ENCODE measurements at places on chromosomes 13 and 19. TPM values are rescaled to one million over a fixed set of nuclear protein-coding genes. Genes with fewer than 3 reads are reported as not detected.

GRCh38 chr19:36013280-36014011 lies 567 bp downstream of the ALKBH6 start:
- no peak for DNase-seq

Gene DKKL1
- 1.2 TPM for total RNA-seq

- no peak for DNase-seq
Measured at GRCh38 chr19:46033401-46033800, 7.4 kb downstream of the IGFL4 start.

DNA sequence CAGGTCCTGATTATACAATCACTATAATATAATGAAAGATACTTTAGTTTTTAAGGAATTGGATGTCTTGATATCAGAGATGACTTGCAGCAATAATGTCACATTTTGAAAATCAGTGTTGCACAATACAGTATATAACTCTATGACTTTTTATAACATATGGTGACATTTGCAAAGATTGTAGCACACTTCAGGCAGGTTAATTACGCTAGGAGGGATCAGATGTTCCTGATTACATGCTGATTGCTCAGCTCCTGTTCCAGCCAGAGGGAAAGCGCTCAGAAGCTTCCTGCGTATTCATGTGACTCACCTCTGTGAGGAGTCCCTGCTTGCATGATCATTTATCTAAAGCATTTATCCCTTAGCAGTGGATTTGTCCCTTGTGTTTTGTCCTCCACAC lies 265.6 kb downstream of the GPC5 start:
- DNase-seq, result no peak

Gene CEACAM8
- under 0.01 TPM for total RNA-seq

- DNase-seq, result no peak
Measured at GRCh38 chr13:27174766-27175455, 3.3 kb upstream of the USP12 start.

DNA sequence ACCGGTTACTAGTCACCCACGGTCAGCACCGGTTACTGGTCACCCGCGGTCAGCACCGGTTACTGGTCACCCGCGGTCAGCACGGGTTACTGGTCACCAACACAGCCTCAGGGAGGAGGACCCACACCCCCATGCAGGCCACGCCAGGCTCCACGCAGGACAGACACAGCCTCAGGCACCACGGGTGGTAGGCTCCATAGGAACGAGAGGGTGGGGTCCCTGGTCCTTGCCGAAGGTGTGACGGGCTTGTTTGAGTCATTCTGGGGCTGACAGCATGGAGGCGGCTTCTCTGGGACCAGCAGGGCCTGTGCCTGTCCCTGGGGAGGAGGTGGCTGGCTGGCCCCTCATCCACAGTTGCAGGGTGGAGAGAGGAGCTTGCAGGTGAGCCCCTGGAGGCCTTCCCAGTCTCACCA lies 122.8 kb upstream of the SOX1 start:
- DNase-seq, result no peak

- no peak for DNase-seq
Measured at GRCh38 chr19:30498707-30499106, 126.5 kb downstream of the ZNF536 start.

DNA sequence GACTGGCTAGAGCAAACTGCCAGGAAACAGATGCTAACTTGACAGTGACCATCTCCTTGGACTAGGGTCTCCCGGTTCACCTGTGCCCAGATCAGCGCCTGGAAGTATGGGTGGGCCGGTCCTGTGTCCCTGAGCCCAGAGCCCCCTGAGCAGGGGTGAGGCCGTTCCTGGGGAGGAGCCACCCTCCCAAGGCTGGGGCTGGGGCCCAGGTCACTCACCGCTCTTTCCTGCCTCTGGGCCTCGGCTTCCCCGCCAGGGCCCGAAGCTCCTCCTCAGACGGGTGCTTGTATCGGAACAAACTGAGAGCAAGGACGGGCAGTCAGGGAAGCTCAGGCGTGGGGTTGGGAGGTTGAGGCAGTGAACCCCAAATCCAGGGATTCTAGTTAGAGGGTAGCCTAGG lies 5.4 kb downstream of the TMEM161A start:
- DNase-seq, result no peak

Gene PGLYRP2
- not detected for total RNA-seq

DNA sequence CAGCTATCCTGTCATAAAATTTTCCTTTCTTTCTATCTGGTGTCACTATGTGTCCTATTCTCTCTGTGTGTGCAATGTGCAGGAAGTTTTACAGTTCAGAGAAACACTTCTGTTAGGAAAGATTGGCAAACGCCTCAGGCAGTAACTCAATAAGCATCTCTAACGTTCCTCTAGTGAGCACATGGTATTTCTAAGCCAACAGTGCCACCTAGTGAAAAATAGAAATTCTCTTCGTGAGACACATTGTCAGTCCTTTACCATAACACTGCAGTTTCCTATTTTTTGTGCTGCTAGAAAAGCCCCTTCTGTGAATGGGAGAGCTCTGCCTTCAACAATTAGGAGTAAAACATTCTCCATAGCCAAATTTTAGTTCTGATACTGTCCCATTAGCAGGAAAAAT lies 50.7 kb downstream of the ZNF723 start:
- peak; percentile 19 for DNase-seq

- no peak for DNase-seq
Measured at GRCh38 chr13:78398743-78399410, 204.5 kb downstream of the POU4F1 start.

GRCh38 chr13:43572656-43573360 lies 214.0 kb downstream of the ENOX1 start:
- DNase-seq, result no peak

DNA sequence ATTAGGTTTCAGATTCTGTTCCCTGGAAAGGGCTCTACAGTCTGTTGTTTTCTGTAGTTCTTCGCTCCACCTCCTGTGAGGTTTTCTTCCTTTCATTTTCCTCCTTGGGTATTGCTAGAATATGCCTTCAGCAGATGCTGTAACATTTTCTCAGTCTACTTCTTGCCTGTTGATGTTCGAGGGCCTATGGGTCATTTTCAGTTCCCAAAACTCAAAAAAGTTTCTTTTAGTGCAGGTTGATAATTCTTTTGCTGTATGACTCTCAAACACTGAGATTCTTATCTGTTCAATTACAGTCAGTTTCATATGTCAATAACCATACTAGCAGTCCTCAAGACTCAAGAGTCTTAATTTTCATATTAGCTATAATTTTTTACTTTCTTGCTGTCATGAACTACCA lies 268.3 kb downstream of the RFC3 start:
- DNase-seq, result no peak

Gene RAB3D
- 21.6 TPM for total RNA-seq

DNA sequence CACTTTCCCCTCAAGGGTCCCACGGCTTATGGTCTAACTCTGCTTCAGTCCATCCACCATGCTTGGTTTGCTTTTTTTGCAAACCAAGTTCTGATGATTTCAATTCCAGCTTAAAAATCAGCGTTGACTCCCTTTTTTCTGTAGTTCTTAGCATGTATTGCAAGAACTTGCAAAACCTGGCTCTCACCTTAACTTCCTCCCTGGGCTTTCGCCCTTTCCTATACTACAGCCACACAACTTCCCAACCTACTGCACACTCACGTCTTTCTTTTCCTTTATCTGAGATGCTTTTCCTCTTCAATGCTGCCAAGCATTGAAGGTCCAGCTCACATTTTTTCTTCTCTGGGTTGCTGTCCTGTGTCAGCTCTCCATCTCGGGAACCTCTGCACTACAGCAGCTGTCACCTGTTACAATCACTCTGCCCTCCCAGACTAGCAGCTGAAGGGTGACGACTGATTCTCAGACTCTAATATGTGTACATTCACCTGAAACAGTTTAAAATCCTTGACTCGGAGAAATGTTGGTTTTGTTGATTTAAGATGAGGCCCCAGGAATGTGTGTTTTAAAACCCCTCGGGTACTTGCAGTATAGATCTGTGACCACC lies 143.7 kb downstream of the FREM2 start:
- DNase-seq, result no peak

Gene TSHZ3
- 22.8 TPM for total RNA-seq

Gene KASH5
- total RNA-seq, result not detected

Gene LIM2
- total RNA-seq, result not detected

- DNase-seq, result no peak
Measured at GRCh38 chr13:97001636-97002035, 7.4 kb upstream of the OXGR1 start.

DNA sequence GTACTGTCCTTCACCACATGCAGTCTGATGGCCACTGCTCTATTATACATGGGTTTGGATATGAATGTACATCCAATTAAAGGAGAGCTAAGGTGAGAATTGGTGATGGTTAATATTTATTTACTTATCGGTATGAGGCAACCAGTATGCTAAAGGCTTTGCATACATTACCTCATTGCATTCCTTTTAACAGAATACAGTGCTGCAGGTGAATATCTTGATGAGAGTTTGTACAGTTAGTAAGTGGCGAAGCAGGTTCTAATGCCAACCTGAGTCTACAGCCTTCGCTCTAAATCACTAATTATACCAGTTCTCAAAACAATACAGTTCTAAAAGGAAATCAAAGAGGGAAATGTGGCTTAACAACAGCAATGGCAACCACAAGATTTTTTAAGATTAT lies 284.1 kb downstream of the ITGBL1 start:
- DNase-seq, result no peak

Gene SARS2
- total RNA-seq, result 6.9 TPM

DNA sequence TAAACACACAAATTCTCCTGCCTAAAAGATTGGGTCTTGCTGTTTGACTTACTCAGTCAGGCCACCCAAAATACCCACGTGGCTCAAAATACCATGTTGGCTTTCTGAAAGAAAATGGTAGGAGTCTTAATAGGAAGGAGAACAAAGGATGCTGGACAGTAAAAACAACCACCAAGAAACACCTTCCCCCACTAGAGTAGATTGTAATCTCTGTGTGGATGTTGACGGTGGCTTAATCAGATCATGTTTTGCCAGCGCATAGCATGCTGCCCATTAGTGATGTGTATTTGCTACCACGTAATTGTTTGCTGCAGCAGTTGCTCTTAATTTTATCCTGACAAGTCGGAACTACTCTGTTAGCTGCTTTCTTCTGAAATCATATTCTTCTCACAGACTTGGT lies 1229.3 kb upstream of the SLC10A2 start:
- no peak for DNase-seq

Gene TMPRSS9
- total RNA-seq, result 0.41 TPM

- peak; percentile 87 for DNase-seq
Measured at GRCh38 chr19:50333737-50334617, 4.8 kb upstream of the KCNC3 start.

DNA sequence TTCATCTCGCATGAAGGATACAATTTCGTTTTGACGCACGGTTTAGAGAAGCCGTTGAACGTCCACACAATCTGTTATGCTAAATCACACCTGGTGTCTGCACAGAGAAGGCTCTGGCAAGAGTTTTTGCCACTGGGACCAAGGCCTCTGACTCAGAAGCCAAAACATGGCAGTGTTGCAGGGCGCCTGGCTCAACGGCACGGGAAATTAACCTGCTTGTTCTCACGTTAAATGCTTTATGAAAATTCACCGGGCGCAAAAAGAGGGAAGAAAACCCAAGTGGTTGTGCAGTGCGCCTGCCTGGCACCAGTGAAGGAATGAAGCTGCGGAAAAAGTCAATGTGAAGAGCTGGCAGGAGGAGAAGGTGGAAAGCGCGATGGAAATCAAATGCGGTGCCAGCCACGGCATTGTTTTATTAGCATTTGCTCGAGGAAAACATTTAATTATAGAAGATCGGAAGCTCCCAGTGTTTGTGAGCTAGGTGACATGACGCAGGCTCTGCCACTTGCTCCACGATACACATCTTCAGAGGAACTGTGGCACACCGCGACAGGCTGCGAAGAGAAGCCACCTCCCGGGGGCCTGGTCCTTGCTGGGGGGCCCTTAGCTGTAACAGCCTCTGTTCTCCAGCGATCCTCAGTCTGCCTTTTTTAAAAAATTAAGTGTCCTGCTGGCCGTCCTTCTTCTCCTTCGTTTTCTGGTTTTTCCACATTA lies 126.2 kb downstream of the ZIC5 start:
- no peak for DNase-seq

- DNase-seq, result no peak
Measured at GRCh38 chr19:14542711-14543328, 13.4 kb downstream of the TECR start.

GRCh38 chr13:42348576-42348975 lies 76.6 kb downstream of the AKAP11 start:
- DNase-seq, result no peak

GRCh38 chr13:73057284-73058063 lies 1.3 kb upstream of the KLF5 start:
- DNase-seq, result no peak

GRCh38 chr19:58024661-58025060 lies 9.2 kb upstream of the ZSCAN1 start:
- no peak for DNase-seq

Gene C19orf38
- total RNA-seq, result 0.82 TPM

Gene KMT2B
- 3.7 TPM for total RNA-seq

Gene HSPB6
- total RNA-seq, result under 0.01 TPM

Measured in frontal cortex (tissue), 4 donors.